Muscle of arm (tissue), 14 donors: ENCODE measurements at places on chromosomes 2 and 18.

DNA sequence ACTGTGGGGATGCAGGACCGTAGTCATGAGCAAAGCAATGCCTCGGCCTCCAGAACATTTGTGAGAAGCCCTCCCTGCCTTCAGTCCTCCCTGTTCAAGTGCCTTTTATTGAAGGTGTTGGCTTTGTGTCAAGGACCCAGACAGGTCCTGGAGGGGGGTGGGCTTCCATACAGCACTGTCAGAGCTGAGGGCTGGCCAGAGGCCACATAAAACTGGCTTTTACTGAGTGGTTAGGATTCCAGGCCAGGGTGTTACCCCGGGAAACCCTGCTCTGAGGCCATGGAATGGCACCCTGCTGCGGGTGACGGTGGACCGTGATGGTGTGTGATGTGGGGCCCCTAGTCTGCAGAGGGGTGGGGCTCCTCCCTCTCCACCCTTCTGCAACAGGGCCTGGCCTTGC is 41.6 kb downstream of the TOGARAM2 start:
- DNase-seq: no peak

DNA sequence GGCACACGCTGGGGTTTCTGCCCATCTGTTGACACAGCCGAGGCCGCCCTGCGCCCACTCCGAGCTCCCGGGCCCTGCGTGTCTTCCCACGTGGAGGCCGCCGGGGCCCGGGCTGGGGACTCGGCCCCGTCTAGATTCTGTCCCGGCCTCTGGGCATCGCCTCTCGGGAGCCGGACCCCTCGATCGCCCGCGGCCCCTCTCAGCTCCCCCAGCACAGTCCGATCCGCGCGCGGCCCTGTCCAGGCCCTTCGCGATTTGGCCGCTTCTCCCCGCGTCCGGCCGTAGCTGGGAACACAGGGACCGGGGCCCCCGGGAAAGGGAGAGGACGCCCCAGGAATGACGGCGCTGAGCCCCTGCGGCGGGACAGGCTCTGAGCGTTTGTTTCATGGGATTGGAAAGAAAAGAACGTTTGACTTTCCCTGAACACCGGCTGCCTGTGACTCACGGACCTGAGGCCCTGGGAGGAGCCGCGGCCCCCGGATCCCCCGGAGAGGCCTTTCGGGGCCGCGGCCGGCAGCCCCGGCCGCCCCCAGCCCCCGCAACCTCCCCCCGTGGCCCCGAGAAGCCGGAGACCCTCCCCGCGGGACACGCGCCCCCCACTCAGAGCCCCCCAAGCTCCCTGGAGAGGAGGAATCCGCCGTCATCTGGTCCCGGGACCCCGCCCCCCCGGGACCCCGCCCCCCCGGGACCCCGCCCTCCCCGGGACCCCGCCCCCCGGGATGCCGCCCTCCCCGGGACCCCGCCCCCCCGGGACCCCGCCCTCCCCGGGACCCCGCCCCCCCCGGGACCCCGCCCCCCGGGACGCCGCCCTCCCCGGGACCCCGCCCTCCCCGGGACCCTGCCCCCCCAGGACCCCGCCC is 62.7 kb upstream of the CTDP1 start:
- DNase-seq: no peak

GRCh38 chr2:238698451-238699306 is 149.2 kb upstream of the TWIST2 start:
- DNase-seq: no peak

DNA sequence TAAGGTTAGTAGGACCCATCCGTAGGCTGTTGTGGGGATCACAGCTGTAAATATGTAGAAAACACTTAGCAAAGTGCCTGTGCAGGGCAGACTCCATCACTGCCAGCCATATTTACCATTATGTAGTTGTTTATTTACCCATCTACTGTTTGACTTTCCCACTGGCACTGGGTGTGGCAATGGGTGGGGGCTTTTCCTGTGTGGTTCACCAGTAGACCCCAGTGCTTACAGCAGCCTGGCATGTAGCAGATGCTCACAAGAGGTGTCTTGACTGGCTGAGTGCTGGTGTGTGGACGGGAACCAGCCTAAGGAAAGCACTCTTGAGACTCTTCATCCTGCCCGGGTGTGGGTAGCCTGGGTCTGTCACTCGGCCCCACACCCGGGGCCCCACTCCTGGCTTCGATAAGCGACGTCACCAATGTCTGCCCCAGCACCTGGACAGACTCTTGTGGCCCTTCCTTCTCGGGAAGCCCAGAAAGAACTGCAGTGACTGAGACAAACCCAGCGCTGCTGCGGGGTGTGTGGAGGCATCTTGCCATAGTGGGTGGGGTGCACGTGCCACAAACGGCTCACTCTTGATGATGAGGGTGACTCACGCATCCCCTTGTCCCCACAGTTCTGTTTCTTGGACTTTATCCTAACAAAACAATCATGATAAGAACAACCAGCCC is 78.3 kb downstream of the HDAC4 start:
- DNase-seq: no peak

DNA sequence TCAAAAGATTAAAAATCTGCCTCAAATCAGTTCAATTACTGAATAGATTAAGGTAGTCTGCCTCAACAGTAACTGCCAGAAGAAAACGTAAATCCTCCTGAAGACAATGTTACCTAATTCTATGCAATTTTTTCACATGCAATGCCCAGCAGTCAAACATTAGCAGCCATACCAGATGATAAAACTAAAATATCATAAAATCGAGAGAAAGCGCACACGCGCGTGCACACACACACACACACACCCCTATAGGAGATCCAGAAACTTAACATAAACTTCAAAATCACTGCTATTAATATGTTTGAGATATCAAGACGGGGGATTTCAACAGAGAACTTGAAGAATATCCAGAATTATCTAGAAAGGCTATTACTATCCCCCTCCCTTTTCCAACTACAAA is 32.9 kb downstream of the ROCK2 start:
- no peak for DNase-seq

- DNase-seq: no peak
These were observed 197.9 kb downstream of the NEDD4L start for GRCh38 chr18:58241877-58242276.

DNA sequence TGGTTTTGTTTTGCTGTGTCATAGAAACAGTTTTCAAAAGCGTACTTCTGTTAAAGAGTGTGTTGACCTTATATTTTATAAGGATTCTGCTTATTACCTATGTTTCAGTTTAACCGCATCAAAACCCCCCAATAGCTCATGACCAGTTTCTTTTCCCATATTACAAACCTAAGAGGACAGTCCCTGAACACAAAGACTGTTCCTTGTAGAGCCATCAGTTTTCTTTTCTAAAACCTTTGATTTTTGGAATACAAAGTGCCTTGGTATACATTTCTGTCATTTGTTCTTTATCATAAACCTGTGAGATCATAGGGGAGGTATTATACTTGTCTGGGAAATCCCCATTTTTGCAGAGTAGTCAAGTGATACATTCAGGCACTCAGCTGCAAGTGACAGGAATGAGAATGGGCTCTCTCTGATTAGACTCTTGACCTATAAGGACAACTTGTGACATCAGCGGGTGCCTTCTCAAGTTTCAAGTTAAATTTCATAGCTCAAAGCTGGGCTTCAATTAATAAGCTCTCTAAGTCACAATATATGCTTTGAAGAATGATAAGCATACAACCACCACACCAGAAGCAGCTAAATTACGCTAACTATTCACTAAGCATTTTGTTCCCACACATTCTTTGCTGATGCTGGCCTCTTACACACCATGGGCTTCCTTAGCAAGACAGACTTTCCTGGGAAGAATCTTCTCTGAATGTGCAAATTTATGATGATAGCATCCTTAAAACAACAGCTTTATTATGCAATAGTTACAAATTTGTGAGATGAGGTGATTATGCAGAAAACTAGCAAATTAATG is 97.5 kb upstream of the CD302 start:
- no peak for DNase-seq
